ENCODE measurements at places on chromosomes 1 and 21. TPM values are rescaled to one million over a fixed set of nuclear protein-coding genes. Genes with fewer than 3 reads are reported as not detected.

The TMPRSS15 gene
- 0.29 TPM for polyA plus RNA-seq

The FMO5 gene
- polyA plus RNA-seq = 10.7 TPM

The ATP6V1G3 gene
- 9.8 TPM for polyA plus RNA-seq

- DNase-seq = no peak
Measured at GRCh38 chr1:185042737-185043136, 2.6 kb upstream of the RNF2 start.

GRCh38 chr1:152941037-152941711, 5.8 kb upstream of the SPRR5 start:
- no peak for DNase-seq

DNA sequence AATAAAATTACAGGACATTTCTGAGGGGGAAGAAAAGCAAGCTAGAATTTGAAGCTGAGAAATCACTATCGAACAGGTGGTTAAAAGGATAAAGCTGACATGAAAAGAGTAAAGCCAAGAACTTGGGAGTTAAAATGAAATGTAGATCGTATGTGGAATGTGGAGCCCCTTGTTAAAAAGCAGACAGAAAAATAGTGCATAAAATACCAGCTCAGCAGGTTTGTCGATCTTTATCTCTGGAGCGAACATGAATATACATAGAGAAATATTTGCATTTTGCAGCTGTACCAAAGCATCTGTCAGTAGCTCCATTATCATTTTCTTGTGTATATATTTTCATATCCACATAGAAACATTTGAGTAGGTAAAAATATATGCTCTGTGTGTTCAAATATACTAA, 73.6 kb upstream of the CDC42BPA start:
- DNase-seq = no peak

DNA sequence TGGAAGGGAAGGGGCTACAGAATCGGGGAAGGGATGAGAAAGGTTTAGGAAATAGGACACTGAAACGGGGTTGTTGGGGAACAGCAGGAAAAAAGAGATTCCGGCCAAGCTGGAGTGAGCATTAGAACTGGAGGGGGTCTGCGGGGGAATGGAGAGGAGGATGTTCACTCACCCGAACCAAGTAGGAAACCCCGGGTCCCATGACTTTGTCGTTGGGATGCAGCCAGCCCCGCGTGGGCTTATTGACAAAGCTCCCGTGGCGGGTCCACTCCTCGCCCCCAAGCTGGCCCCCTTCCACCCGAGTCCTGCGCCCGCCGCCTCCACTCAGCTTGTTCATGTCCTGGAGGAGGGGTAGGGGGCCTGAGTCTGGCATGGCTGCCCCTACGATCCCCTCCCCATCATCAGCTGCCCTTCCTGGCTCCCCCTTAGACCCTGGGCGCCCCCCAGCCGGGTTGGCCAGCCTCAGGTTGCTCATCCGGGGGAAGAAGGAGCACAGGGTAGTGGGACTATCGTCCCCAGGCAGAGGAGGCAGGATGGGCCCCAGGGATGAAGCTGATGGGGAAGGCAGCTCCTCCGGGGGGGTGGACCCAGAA, 591 bp downstream of the SHC1 start:
- DNase-seq = no peak

Measured in right renal cortex interstitium (tissue), 3 donors.